Retinal pigment epithelial cell (primary cell): ENCODE measurements at places on chromosomes 3 and 15.

DNA sequence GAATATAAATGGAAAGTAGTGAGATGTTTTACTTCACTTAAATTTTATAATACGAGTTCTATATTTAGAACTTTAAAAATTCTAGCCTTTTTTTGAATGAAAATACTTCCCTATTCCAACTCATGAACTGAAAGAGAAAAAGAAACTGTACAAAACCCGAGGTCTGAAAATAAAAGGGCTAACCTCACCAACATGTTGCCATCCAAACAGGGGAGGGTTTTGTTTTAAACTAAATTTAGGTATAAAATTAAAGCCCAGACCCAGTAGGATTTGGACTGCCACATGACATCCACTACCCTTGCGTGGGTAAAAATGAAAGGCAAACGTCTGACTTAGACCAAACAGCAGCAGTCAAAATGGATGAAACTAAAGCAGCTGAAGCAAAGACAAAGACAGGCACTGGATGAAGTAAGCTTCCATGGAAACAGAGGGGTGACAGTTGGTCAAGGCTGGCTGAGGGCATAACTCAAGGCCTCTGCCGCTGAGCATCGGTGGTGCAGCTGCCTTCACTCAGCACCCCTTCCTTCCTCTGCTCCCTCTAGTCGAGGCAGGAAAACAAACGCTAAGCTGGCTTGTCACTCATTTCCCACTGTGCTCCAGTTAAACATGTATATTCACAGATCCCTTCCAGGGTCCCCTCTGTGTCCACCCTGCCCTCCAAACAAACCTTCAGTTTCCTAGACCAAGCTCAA lies 58.1 kb downstream of the TM4SF4 start:
- DNase-seq = no peak

DNA sequence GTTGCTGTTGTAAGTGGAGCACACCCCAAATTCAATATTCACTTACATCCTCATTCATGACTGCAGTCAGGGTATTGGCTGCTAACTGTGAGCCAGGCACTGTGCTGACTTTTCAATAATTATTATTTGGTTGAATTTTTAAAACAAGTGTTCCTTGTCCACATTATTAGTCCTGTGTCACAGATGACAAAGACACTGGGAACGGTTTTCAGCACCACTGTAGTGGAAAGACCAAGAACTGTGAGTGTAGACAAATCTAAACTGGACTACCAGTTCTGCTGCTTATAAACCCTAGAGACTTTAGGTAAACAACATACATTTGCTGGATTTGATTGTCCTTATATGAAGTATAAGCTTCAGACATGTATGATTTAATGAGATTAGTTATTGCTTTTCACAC lies 197.7 kb upstream of the ROBO2 start:
- no peak for DNase-seq

DNA sequence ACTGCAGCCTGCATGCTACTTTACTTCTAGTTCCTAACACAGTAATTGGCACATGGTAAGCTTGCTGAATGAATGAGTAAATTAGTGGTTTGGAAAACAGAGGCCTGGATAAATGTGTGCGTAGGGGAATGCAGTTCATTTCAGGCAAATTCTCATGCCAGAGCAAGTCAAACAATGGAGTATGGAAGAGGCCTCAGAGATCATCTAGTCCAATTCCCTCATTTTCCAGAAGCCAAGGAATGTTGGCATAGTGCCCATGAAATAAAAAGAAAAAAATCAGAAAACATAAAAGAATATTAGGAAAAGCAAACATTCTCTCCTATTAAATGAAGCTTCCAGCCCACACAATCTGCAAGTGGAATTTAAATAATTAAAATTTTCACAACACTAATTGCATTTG lies 92.4 kb downstream of the MB21D2 start:
- no peak for DNase-seq

- no peak for DNase-seq
These were observed 71.5 kb upstream of the SLC25A26 start for GRCh38 chr3:66149269-66149668.

GRCh38 chr3:55407426-55407820 lies 79.7 kb downstream of the WNT5A start:
- no peak for DNase-seq

- DNase-seq = no peak
These were observed 24.7 kb downstream of the PXK start for GRCh38 chr3:58357402-58357801.

GRCh38 chr15:37978231-37978630 lies 43.8 kb downstream of the TMCO5A start:
- DNase-seq = no peak

DNA sequence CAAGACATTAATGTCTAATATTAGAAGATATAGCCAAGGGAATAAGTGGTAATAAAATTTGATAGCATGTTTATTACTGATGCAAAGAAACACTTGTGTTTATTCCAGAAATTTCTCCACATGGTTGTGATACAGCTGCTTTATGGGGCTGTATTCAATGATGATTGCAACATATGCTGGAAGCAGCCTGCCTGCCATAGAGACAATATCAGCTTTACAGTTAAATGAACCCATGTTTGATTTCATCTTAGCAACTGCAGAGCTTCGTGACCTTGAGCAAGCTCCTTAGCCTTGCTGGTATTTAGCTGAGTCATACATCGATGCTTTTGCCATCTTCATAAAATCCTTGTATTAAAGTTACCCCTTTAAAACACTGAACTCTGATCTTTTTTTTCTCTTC lies 168.1 kb upstream of the STAC start:
- DNase-seq = peak; percentile 29

DNA sequence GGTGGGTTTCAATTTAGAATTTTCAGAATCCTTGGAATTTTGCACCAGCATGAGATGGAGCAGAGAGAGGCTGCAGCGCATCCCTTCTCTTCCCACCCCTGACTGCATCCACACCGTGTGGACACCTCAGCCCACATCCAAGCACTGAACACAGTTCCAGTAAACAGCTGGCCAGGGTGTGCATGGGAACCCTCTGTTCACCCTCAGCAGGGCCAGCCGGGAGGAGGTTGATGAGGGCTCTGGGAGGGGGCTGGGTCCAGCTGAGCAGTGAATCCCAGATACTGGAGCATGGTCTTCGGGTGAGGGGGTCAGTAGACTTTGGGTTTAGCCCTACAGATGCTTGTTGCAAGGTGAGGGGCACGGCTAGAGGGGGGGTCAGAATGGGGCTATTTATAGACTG lies 85.8 kb downstream of the RPLP1 start:
- no peak for DNase-seq

DNA sequence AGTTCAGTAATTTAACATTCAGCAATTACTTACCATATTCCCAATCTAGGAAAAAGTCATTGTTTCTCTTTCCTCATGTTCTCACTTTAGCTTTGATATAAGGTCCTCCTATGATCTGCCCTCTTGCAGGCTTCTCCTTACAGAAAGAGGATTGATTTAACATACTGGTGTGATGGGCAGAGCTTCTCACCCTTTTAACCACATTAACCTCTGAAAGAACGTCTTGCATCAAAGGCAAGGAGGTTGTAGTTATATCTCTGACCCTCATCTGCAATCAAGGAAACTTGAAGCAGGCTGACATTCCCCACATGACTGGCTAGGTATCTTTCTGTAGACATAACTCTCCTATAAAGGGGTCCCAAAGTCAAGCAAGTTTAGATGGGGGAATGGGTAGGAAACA lies 39.5 kb downstream of the BTLA start:
- no peak for DNase-seq

DNA sequence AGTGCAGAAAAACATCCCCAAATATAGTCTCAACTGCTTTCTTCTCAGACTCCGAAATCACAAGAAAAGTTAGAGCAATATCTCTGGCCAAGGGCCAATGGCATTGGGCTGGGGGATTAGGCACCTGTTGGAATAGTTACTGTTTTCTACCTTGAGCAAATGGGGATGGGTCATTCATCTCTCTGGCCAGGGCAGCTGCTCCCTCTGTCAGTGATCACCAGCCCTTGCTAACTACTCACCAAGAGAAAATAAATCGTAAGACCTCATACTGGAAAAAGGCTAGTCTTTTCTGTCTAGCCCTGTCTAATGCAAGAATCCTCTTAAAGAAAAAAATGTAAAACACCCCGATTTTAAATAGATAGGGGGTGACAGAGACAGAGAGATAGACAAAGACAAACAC lies 10.9 kb downstream of the CERS3 start:
- no peak for DNase-seq

DNA sequence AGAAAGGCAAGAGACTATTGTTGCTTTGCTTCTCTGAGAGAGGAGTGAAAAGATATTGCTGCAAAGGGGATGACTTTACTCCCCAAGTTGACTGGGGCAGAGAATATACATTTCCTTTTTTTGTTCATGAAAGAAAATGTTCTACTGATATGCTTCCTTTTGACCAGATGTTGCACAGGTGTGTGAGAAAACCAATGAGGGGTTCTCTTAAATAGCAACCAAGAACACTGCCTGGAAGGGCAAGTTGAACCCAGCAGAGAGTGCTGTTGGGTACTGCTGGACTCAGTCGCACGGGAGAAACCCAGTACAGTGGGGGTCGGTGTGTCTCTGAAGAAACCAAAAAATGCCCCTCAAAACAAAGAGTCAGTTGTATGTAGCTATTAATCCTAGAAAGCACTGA lies 101.2 kb downstream of the CHST2 start:
- no peak for DNase-seq

GRCh38 chr3:50806031-50806430 lies 131.3 kb downstream of the DOCK3 start:
- DNase-seq = no peak

DNA sequence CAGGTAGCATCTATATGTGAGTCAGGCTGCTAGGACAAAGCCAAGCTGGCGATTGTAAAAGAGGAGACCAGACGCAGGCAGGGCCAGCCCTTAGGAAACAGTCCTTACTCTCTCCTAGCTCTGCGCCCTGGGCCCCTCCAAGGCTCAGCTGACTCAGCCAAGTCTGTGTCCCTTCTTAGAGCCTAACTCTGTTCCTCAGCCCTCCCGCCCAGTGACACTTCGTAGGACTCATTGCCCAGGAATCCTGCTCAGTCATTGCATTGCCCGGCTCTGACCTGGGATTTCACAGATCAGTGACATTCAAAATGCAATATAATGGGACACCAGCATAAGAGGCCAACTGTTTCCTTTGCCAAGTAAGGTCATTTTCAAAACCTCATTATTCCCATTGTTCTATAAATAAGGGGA lies 244.2 kb downstream of the TLE3 start:
- peak; percentile 86 for DNase-seq

- no peak for DNase-seq
These were observed 37.3 kb upstream of the CHRNA7 start for GRCh38 chr15:31993062-31993461.

GRCh38 chr3:101544161-101544850 lies 17.4 kb upstream of the TRMT10C start:
- no peak for DNase-seq

DNA sequence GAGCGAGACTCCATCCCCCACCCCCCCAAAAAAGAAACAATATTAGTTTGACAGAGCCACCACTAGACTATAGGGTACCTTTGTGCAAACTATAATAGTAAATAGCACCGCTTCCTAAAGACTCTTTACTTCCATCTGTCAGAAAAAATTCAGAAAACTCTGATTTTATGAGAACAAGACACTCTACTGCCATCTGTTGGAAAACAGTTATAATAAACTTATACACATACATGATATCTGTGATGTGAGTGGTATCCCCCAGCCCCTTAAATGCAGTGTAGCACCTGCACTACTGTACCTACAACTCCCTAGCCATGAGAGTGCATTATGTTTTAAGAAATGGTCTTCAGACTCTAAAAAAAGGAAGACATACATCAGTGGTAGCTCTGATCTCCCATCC lies 47.1 kb upstream of the CTDSPL start:
- no peak for DNase-seq
